ENCODE measurements at places on chromosomes 3 and 15.

GRCh38 chr3:126908752-126909275 lies 74.1 kb upstream of the PLXNA1 start:
- no peak for DNase-seq

DNA sequence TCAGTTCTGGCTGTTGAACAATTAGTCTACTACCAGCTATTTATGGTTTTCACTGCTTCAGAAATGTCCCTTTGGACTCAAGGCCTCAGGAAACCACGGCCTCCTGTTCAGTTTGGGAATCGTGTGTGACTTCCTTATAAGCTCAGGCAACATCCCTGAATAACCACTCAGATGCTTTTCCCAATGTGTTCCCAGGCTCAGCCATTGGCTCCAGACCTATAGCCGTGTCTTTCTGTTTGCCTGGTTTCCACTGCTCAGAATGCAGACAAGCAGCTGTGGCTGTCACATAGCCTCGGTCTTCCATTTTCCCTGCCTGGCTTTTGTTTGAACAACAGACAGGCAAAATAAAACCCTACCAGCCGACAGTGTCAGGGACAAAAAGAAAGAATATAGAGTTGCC lies 63.2 kb upstream of the ATP2B2 start:
- no peak for DNase-seq

- no peak for DNase-seq
Measured at GRCh38 chr15:84982301-84982920, 755 bp downstream of the PDE8A start.

GRCh38 chr3:184688251-184688881 lies 23.5 kb downstream of the MAGEF1 start:
- no peak for DNase-seq

DNA sequence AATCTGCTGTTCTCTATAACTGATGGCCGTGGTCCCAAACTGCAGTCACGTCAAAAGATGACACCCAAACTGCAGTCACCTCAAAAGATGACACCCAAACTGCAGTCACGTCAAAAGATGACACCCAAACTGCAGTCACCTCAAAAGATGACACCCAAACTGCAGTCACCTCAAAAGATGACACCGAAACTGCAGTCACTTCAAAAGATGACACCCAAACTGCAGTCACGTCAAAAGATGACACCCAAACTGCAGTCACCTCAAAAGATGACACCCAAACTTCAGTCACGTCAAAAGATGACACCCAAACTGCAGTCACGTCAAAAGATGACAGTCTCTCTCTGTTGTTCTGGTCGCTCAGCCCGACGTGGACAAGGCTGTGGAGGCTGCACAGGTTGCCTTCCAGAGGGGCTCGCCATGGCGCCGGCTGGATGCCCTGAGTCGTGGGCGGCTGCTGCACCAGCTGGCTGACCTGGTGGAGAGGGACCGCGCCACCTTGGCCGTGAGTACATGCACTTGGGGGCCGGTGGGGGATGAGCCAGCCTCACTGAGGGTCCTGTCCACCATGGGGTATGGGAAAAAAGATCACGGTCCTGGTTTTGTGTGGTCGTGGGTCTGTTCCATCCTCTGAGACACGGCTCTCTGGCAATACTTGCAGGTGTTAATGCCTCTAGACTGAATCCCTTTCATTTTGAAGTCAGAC lies 7.7 kb downstream of the ALDH1A3 start:
- DNase-seq = no peak

DNA sequence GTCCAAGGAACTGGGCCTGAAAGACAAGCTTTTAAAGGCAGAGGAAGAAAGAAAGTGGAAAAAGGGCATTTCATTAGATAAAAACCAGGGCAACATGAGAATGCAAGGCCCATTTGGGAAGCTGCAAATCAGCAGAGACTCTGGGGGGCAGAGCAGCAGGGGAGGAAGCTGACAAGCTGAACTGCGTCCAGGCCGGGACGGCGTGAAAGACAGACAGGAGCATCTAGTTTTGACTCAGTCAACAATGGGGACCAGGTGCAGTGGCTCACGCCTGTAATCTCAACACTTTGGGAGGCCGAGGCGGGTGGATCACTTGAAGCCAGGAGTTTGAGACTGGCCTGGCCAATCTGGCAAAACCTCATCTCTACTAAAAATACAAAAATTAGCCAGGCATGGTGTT lies 69.9 kb downstream of the CDC25A start:
- no peak for DNase-seq

- DNase-seq = no peak
Measured at GRCh38 chr15:70281811-70282307, 184.1 kb upstream of the TLE3 start.

DNA sequence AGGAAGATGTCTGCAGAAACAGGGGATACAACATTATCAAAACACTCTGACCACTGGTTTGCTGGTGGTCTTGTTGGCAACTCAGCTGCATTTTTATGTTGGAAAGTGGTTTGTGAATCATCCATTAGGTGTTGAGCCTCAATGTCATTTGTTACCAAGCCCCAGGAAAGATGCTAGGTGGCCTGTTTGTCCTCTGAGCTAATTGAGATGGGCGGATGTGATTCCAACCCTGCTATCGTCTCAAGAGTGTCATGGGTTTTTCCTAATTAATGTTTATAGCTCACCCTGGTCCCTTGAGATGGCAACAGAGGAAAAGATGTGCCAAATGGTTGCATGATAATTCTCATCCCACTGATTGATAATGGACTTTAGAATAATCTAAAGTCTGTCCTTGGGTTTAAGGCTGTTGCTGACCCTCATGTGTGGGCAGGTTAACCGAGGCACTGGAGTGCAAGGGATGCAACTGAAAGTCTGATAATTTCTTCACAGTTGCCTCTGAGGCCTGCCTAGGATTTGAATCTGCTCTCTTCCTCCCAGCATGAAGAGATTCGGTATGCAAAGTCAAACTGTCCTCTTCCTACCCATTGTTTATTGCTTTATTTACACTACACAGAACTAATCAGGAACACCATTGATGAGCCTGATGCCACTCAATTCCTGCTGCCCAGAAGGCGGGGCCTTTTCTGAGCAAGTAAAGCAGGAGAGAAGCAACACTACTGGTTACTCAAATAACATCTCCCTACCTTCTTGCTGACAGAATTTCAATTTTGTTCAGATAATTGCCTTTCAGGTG lies 166.2 kb upstream of the TBC1D5 start:
- no peak for DNase-seq

- DNase-seq = no peak
Measured at GRCh38 chr3:161822291-161822690, 325.7 kb downstream of the OTOL1 start.

DNA sequence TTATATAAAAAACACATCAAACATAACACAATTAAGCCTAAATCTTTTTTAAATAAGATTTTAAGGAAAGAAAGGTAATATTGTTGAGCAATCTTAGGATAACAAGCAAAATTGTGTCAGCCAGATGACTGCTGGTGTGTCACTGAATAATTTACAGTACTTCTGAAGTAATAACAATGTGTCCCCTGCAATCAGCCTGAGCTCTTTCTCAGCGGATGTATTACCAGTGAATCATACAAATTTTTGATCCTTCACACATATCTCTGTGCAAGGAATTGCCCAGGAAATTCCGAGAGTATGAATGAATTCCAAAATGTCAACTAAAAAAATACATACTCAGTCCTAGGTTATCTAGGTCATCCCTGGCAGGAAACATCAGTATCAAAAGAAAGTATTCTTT lies 76.6 kb upstream of the PTX3 start:
- DNase-seq = no peak

GRCh38 chr3:133804896-133805295 lies 719 bp upstream of the SRPRB start:
- no peak for DNase-seq

GRCh38 chr3:192907784-192908183 lies 9.9 kb downstream of the MB21D2 start:
- DNase-seq = no peak

- DNase-seq = no peak
Measured at GRCh38 chr3:42529468-42529867, 27.0 kb downstream of the VIPR1 start.

DNA sequence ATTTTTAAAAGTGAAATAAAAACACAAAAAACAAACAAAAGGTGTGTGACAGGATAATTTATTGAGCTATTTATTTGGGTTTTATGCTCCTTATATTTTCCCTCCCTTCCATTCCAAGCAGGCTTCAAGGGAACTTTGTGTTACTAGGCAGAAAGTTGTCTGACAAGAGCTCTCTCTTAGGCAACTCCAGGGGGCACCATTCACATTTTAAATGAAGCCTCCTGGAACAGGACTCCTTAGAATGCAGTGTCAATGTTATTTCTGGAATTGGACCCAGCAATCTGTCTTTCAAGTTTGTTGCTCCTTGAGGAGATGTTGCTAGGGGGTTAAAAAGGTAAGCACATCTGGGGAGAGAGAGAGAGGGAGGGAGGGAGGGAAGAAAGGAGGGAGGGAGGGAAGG lies 5.4 kb upstream of the RFX7 start:
- DNase-seq = no peak

DNA sequence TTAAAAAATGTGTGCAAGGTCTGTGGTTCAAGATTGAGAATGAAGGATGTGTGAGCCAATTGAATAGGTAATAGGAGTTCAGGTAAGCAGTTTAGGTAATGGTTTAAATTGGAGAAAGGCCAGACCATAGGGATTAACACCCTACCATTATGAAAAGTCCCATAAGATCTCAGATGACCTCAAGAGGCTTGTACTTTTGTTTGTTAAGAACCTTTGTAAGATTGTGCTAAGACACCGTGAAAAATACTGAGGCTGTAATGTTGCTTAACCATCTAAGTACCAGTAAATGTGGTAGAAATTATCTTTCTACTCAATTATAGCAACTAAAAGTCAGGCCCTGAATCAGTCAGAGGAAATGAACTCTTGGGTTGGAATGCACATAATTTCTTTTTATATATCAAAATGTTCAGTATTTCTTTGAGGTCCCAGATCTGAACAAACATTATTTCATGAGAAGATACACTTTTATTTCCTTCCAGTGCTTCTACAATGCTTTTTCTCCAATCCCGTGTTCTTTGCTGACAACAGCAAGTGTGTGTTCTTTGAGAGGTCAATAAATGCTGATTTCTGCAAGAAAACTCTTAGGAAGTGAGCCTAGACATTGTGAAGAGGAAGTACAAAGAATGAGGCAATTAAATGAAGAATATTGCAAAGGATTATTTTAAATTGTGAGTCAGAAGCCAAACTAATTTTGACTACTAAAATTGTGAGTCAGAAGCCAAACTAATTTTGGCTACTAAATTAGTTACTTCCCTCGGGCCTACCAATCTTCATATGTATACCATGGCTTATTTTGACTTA lies 66.4 kb downstream of the TCF12 start:
- DNase-seq = no peak

- no peak for DNase-seq
Measured at GRCh38 chr3:184355261-184356040, 6.0 kb downstream of the CLCN2 start.

GRCh38 chr3:131907796-131908195 lies 127.0 kb downstream of the CPNE4 start:
- no peak for DNase-seq

DNA sequence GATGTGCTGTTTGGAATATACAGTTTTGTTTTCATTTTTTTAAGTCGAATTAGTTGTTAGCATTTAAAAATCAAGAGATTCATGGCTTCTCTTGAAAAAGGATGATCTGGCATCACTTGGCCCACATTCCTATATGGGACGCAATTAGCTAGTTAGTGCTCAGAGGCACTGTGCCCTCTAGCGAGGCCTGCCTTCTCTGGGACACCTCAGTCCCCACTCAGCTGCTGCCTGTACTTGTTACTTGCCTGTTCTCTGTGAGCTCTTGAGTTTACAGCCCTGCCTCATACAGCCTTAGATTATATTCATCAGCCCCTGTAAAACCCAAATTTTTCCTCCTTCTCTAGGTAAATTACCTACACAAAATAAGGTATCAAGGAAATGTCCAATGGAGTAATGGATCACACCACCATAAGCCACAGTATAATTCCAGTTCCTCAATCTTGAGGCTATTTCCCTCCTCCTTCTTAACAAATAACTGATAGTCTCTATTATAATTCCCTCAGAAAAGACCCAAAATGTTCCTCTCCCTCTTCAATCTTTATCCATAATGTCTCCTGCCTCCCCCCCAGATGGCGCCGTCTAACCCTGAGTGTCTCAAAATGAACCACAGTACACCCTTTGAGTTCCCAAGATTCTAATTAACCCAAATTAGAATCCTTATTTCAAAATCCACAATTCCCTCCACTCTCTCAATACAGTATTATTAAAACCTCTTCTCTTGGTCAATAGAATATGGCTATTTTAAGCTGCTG lies 2.7 kb downstream of the ZMAT3 start:
- no peak for DNase-seq

DNA sequence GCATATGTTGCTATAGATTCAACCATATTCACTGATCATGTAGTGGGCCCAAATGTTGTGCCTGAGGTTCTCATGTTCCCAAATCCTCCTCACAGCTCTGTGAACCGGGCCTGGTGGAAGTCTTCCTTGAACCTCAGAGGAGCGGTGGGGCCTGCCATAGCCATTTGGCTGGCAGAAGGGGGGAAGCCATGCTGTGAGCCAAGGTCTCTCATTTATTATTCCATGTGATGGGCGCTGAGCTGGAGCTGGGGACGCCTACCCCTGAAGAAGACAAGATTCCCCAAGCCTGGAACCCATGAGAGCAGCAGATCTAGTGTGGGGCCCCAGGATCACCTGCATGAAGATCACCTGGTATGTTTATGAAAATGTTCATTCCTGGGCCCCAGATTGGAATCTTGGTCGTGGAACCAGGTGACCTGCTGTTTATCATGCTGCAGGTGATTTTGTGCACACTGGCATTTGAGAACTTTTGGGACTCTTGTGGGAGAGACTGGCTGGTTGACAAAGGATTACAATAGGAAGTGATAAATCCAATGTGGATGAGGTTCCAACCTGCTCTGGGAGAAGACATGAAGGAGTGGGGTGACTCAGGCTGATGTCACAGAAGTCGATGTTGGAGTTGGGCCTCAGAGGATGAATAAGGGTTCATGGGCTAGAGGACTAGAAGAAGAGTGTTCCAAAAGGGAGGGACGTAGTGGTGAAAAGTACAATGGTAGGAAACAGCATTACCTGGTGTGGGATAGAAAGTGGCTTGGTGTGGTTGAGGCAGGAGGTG lies 102.1 kb downstream of the ASB7 start:
- DNase-seq = no peak

DNA sequence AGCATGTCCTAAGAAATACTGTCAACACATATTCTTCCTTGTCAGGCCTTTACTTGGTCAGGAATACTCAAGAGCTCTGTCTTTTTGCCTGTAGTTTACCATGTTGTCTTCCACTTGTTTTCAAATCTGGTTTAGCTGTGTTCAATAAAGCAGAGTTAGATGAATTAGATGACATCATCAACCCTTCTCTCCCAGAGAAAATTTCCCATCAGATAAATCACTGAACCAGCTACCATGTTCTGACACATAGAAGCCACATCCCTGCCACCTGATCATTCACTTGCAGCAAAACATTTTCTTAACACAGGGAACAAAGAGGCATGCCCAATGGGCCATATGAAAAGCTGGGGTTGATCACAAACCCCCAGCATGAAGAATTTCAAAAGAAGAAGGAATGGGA lies 42.1 kb downstream of the TERC start:
- no peak for DNase-seq

- no peak for DNase-seq
Measured at GRCh38 chr3:124569761-124570160, 160.5 kb upstream of the UMPS start.

GRCh38 chr3:107198581-107199181 lies 178.6 kb upstream of the CCDC54 start:
- no peak for DNase-seq

- no peak for DNase-seq
Measured at GRCh38 chr3:194702545-194702944, 16.9 kb downstream of the FAM43A start.

- DNase-seq = no peak
Measured at GRCh38 chr3:22959593-22959992, 243.5 kb upstream of the UBE2E2 start.

- DNase-seq = no peak
Measured at GRCh38 chr15:58584789-58585461, 153.1 kb downstream of the LIPC start.
